ENCODE measurements at places on chromosomes 7 and 10. TPM values are rescaled to one million over a fixed set of nuclear protein-coding genes. Genes with fewer than 3 reads are reported as not detected.

The ANKMY2 gene
- total RNA-seq = 10.2 TPM

The PRKG1 gene
- total RNA-seq = 0.95 TPM

The MBLAC1 gene
- total RNA-seq = 1.3 TPM

The CARD11 gene
- total RNA-seq = 27.7 TPM

The TRPV6 gene
- 0.24 TPM for total RNA-seq

The TMEM196 gene
- total RNA-seq = not detected

The ZNF783 gene
- 7.4 TPM for total RNA-seq

The IKZF1 gene
- not detected for total RNA-seq

The CPA4 gene
- total RNA-seq = 65.2 TPM

The IL2RA gene
- total RNA-seq = not detected

The OPN1SW gene
- total RNA-seq = not detected

The PALD1 gene
- total RNA-seq = 0.07 TPM

The CFAP43 gene
- 0.14 TPM for total RNA-seq

The SEMA3C gene
- 99.5 TPM for total RNA-seq

The BLOC1S2 gene
- total RNA-seq = 77.1 TPM

The TRIM50 gene
- not detected for total RNA-seq

The ACHE gene
- total RNA-seq = 0.10 TPM

The TET1 gene
- total RNA-seq = 0.51 TPM

The DLD gene
- 75.2 TPM for total RNA-seq

The EBF3 gene
- total RNA-seq = 0.04 TPM

The EPDR1 gene
- total RNA-seq = not detected

The GFRA1 gene
- total RNA-seq = 0.03 TPM

The ADAM12 gene
- total RNA-seq = 0.07 TPM

The TMEM139 gene
- total RNA-seq = 7.6 TPM

The PHYHIPL gene
- total RNA-seq = not detected
